Hippocampal formation (tissue), 2 donors: ENCODE measurements at places on chromosomes 6 and 20.

DNA sequence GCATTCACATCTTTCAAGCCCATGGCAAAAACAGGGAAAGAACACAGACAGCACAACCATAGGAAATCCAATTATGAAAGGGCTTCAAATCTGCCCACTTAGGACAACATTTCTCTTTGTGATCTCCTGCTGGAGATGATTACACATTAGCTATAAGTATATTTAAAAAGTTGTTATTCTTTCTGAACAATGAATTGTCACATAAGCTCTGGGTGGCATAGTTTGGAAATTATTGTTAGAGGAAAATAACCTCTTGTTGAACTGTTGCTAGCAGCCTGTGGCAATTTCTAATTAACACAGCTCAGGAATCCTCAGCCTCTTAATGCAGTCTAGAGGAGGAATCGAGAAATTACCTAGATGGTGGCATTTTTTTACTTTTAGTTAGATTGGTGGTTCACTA, 54.9 kb downstream of the BCAS1 start:
- no peak for DNase-seq

- DNase-seq: no peak
These were observed 186.1 kb downstream of the UNC5CL start for GRCh38 chr6:40852779-40853373.

DNA sequence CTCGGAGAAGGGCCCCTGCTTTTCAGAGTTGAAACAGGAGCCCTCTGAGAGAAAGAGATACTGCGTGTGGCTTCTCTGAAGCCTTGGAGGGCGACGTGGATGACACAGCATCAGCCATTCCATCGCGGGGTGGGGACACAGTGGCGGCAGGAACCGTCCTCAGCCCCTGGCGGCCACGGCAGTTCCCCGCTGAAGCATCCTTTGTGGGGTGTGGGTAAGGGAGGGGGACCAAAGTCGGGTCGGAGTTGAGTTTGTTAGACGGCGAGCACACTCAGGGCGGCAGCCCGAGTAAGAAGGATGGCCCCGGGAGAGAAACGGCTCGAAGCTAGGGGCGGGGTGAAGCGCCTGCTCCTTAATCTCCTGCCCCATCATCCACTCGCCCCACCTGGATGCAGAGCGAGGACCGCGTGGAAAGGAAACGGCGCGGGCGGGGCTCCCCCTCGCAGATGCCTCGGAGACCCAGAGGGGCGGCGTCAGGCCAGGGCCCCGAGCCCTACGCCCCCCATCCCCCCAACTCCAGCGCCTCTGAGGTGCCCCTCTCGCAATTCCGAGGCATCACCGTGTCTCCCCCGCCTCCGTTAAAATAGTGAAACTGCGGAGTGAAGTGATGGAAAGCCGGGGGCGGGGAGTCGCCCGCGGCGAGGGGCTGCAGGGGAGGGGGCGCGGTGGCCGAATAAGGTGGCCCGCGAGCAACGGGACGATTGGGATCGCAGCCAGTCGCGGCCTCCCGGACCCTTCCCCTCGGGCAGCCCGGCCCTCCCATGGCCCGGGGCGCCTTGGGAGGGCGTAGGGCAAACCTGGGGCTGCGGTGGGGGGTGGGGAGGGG, 796 bp upstream of the RREB1 start:
- no peak for DNase-seq

DNA sequence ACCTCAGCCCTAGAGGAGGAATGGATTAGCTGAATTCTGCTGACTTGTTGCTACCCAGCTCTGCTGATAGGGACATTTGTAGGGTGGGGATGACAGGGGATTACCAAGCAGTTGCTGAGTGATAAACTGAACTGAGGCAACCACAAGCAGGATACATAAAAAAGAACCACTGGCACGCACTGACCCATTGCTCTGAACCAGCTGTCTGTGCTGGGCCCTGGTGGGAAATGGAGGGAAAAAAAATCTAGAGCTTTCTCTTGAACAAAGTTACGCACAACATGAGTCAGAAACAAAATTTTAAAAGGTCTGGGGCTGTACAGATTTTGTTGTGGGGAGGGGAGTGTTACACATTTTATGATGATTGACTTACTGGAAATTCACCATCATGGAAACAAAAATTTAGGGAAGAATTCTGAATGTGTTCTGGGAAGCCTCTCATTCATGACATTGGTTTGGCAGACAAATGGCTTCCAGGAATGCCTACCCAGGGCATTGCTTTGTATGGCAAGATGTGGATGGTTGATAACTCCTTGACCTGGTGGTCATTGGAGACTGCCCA, 37.7 kb downstream of the FOXO3 start:
- no peak for DNase-seq

- no peak for DNase-seq
These were observed 57.6 kb downstream of the NUDT3 start for GRCh38 chr6:34334796-34335416.

DNA sequence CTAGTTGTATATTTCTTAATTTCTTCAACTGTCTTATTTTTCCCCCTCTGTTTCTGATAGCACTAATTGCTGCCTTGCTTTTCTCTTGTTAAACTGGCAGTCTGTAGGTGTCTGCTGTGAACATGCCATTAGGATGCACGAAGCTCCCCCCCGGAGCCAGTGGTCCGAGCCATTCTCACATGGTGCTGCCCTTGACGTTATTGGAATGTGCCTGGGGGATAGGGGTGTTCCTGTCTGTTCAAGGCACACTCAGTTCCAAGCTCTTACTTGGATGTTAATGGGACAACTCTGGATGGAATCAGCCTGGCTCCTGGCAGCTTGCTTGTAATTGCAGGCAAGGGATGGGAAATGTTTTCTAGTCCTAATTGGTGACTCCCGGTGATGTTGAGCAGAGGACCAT, 68.4 kb downstream of the RREB1 start:
- no peak for DNase-seq

GRCh38 chr6:138514860-138515540, 15.7 kb upstream of the NHSL1 start:
- DNase-seq: no peak

- DNase-seq: no peak
These were observed 65.4 kb upstream of the PHIP start for GRCh38 chr6:79143320-79143898.

- DNase-seq: no peak
These were observed 69.6 kb upstream of the ADGRF1 start for GRCh38 chr6:47111685-47112084.

DNA sequence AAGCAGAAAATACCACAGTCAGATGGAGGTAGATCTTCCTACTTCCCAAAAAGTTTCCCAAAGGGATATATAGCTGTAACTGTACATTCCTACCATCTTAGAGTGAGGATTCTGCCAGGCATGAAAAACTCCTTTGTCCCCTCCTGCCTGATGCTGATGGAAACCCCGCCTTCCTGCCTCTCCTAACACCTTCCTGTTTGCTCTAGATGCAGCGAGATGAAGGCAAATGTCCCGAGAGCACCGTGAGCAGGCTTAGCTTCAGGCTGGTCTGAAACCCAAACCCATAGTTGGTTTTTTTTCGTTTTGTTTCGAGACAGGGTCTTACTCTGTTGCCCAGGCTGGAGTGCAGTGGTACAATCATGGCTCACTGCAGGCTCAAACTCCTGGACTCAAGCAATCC, 55.6 kb downstream of the MYB start:
- no peak for DNase-seq

GRCh38 chr20:38406476-38406875, 28.7 kb downstream of the SNHG17 start:
- DNase-seq: no peak

DNA sequence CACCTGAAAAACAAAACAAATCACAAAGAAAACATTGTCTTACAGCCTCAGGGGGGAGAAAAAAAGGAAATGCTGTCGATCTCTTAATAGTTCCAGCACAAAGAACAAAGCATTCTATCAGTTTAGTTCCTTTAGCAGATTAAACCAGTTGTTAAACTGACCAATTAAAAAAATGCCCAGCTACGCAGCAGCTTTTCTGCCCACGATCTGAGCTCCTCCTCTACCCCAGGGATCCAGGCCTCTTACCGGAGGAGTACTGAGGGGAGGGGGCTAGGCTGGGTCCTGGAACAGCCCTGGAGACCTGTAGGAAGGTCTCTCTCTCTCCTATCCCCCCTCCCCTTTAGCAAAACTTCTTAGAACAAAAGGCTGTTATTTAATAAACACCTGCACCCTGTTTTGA, 13.4 kb downstream of the PTK7 start:
- DNase-seq: no peak
